ENCODE measurements at places on chromosomes 2 and 18.
A peak's percentile ranks its signal among the peaks of the same experiment; 100 is the strongest.

DNA sequence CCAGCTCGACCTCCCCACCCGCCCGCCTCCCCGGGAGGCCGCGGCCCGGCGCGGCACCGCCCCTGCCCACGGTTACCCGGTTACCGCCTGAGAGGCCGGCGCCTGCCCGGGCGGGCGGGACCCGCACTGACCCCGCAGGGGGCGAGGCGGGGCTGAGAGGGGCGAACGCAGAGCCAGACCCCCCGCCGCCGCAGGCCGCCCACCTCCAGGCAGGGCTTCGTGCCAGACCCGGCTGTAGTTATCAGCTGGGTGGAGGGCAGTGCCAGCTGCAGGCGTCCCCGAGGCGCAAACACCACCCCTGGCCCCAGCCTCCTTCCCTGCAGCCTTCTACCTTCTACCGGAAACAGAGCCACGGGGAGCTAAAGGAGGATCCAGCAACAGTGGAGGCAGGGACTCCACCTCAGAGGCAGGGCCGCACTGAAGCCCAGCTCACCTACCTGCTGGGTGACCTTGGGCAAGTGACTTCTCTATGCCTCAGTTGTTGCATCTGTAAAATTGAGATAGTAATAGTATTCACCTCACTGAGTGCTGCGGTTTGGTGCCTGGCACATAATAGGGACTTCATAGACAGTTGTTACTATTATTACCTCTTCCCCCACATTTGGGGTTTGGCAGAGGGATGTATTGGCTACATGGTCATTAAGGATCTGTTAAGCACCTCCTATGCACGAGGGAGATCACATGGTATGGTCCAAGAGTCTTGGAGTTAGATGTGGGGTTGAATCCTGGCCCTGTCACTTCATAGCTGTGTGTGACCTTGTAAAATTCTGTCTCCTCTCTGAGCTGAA lies 231.6 kb upstream of the SMAD2 start:
- DNase-seq, result peak; percentile 10

DNA sequence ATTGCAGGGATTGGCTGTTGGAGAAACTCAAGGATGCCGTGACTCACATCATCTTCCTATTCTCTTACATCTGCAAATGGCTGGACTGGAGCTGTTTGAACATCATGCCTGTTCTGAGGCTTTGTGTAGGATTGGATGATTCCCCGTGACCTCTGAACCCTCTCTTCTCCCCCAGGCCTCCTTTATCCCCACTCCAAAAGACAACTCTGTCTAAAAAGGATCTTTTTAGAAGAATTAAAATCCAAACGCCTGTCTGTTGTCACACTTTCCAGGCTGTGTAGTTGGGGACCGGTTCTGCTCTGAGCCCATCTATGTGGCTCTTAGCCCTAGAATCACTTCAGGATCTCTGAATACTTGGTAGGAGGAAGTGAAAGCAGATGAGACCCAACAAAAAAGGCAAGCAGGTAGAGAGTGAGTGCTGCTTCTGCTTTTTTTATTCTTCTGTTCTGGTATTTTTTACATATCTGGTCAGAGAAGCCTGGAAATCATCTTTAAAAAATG lies 565 bp downstream of the SP140 start:
- DNase-seq, result no peak

GRCh38 chr2:67649331-67650261 lies 252.5 kb downstream of the ETAA1 start:
- no peak for DNase-seq

DNA sequence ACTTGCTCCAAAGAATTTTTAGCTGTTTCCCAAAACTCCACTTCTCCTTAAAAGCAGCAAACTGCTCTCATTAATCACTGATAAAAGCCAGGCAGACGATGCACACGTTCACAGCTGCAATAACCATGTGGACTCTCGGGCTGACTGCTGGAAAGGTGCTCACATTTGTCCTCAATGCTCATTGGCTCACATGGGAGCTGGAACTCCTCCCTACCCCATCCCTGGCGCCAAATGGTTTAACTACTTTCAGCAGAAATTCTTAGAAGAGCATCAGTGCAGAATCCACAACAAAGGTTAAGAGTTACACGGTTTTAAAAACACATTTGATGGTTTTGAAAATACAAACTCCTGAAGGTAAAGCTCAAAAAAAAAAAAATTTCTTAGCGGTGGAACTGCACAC lies 117.1 kb downstream of the NOL10 start:
- no peak for DNase-seq

- no peak for DNase-seq
These were observed 109.8 kb downstream of the PARD3B start for GRCh38 chr2:204655101-204655500.

DNA sequence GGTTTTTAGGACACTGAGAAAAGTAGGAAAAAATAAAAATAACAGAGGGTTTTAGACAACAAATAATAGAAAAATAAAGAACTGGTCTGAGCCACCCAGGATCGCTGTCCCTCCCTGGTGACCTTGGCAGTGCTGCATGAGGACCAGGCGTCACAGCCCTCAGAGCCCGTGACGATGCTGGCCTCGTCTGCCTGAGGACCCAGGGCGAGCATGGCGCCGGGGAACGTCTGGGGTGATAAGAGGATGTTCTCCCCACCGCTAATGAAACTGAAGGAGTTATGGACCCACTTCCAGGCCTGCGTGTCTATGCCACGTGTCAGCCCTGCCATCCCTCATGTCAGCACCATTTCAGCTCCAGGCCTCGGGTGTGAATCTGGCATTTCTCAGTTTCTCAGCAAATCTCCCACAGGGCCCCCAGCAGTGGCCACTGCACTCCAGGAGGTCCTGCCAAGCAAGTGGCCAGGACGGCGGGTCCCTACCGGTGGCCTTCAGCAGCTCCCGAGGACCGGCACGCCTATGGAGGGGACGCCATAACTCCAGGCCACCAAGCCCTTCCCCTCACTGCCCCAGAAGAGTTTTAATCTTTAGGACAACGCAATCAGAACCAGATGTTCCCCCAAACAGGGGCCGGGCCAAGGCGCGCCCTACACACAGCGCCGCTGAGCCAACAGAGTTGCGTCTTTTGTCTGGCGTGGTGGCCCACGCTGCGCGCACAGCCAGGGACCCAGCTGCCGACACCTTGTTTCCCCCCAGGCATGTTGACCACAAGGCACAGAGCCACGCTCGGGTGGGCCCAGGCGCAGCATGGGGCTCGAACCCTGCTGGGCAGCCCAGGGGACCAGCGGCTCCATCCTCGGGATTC lies 179.7 kb downstream of the TWIST2 start:
- no peak for DNase-seq

DNA sequence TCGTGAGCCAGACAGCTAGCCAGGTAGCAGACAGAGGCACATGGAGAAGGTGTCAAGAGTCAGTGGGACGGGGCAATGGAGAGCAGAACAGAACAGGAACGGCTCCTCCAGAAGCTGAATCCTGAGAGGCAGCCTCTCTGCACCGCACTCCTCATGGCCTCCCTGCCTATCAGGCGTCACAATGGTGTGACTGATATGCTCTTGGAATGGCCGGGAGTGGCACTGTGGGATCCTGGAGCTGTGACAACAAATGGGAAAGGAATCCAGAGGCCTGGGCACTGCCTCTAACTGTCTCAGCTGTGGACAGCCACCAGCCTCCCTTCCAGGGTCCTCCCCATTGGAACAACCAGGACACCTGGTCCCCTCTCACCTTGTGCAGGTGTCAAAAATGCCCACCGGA lies 89.1 kb upstream of the ID2 start:
- no peak for DNase-seq

DNA sequence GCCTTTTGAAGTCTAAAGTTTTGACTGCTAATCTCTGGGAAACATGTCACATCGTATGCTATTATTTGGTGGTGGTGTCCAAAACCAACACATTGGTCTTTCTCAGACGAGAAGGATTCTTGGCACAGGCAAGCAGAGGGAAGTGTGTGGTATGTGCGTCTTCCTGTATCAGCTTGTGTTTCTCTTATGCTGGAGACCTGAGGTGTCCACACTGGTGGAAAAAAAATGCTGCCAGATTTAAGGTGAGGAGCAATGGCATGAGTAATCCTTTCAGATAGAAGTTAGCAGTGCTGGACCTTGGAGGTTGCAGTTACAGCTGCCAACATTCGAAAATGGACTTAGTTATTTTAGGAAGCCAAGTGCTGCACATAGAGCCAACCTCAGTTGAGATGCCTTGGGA lies 11.7 kb upstream of the FHL2 start:
- no peak for DNase-seq

DNA sequence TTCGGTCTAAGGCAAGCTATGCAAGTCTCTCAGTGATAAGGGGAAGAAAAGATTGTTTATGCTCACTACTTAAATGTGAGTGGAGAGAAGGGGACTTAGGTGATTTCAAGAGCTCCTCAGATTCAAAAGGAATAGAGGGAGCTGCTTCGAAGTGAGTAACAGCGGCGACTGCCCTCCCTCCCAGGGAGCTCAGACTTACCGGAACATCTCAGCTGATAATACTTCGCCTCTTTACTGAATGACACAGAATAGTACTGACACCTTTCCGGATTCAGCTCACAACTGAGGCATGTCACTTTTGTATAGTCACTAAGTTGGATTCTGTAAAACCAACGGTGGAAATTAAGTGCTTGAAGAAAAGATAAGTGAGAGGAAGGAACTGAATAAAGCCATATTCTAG lies 55.5 kb downstream of the DPP4 start:
- no peak for DNase-seq

DNA sequence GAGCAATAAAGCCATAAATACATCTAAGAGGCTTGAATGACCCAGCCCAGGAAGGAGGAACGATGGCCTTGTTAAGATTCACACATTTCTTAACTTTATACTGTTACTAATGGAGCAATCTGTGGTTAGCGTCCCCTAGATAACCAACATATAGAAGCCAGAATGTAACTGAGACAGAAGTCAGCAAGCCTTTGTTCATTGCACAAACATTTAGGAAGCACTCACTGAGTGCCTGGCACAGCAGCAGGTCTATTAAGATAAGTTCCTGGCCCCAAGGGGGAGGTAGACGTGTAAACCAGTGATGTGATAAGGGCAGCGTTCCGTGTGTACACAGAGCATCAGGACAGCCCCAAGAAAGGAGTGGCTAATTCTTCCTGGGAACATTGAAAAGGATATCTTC lies 63.6 kb upstream of the ATL2 start:
- DNase-seq, result no peak

- no peak for DNase-seq
These were observed 211.3 kb downstream of the MYCN start for GRCh38 chr2:16151651-16152050.

- DNase-seq, result no peak
These were observed 14.2 kb upstream of the TTC21B start for GRCh38 chr2:165967746-165968145.

- no peak for DNase-seq
These were observed 42.7 kb downstream of the COLEC12 start for GRCh38 chr18:457521-458412.

DNA sequence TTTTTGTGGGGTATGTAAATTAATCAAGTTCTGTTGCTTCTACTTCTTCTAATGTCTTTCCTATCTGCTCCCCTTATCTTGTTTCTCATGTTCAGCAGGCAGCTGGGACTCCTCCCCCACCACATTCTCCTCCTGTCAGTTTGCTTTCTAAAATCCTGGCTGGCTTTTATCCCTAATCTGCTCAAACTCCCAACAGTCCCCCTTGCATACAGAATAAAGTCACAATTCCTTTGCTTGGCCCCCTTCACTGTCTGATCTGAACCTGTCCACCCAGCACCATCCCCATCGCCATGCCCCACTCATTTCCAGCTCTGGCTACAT lies 2.2 kb downstream of the CFAP221 start:
- DNase-seq, result no peak

- DNase-seq, result peak; percentile 13
These were observed 28.4 kb downstream of the MEX3C start for GRCh38 chr18:51168960-51169662.

DNA sequence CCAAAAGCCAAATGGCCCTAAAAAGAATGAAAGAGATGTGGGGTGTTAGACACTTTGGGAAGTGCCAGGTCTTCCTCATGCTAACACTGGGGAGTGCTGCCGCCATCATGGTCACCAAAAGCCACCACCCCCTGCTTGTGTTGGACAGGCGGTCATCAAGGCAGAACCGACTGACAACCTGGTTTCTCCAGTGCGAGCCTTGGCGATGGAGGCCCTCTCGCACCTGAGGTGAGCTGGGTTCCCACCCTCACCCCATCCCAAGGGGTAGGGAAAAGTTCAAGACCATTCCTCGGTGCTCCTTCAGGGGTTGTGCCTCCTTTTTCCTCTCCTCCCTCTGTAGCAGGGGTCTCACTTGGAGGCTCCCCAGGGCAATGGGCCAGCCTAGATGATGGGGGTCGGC lies 33.6 kb downstream of the MROH2A start:
- no peak for DNase-seq

DNA sequence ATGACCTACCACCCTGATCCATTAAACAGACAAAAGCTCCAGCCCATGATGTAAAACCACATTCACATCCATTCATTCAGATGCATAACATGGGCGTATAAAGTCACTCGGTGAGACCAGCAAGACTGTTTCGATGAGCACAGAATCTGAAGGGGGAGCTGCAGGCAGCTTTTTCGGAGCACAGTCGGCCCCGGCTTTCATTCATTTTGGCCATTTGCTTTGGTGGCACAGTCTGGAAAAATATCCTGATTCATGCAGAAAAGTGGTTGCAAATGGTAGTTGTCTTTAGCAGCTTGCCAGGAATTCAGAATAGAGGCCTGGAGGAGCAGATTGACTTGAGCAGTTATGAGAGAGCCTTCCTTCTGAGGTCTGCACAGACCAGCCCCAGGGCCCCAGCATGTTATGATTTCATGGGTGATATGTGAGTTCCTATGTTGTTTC lies 11.2 kb downstream of the ARID5A start:
- no peak for DNase-seq

DNA sequence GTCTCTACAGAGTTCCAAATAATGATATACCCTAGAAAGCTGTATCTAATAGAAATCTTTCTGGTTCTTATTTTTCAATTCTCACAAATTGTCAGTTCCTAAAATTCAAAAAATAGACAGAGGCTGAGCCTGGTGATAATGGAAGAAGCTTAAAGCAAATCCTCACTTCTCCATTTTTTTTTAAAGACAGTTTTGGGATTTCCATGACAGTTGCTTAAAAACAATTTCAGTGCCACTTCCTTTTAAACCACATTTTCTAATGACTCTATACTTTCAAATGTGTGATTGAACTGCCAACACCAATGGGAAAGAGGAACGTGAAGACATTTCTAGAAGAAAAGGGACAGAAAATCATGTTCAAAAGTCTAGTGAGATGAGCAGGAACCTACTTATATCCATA lies 4.0 kb downstream of the GKN2 start:
- no peak for DNase-seq

DNA sequence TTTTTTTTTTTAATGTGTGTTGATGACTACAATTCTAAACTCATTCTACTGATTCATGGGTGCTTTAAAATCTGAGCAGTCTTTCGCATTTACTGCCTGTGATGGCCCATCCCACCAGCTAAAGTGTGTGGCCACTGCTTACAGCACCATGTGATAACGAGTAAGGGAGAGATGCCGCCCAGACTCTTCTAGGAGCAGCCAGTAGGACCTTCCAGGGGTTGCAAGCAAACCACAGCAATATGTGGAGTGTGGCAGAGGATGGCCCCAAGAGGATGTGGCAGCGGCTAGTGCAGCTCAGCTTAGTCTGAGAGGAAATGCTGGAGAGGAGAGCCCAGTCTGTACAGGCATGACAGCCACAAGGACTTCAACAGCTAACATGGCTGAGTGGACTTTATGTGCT lies 14.9 kb downstream of the IL1B start:
- DNase-seq, result peak; percentile 44

- no peak for DNase-seq
These were observed 60.3 kb upstream of the CREB1 start for GRCh38 chr2:207469451-207469850.

- no peak for DNase-seq
These were observed 545.4 kb upstream of the ZEB2 start for GRCh38 chr2:145065342-145065741.

All from activated CD4-positive, alpha-beta T cell treated with anti-CD3 and anti-CD28 coated beads, Interleukin-2, amount 10 ng/mL, durations not matched to agents 7 days and 5 days (primary cell).